ENCODE measurements at places on chromosomes 2 and 18.
A peak's percentile ranks its signal among the peaks of the same experiment; 100 is the strongest.

DNA sequence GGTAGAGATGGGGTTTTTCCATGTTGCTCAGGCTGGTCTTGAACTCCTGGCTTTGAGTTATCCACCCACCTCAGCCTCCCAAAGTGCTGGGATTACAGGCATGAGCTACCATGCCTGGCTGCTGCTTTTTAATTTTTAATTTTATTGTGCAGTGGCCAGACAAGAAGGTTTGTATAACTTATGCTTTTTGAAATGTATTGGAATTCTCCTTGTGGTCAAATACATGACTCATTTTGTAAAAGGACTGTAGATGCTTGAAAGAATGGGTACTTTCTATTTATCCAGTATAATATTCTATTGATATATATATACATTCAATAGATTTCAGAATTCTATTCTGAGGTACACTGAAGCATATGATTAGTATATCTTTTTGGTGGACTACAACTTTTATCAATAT lies 82.6 kb upstream of the ST3GAL5 start:
- DNase-seq = no peak

DNA sequence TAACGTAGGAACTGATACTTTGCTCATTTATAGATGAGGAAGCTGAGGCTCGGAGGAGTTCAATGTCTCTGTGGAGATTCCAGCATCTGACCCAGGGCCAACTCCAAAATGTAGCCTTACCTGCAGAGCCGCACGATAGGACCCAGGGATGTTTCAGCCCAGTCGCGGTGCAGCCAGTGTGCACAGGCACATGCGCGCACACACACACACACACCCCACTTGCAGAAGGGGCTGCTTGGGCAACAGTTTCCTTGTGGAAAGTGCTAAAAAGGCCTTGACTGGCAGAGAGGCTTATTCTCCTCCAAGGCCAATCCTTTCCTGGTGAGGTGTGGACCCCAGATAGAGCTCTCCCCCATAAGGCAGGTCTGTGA lies 101.7 kb downstream of the ZFP36L2 start:
- DNase-seq = peak; percentile 46

DNA sequence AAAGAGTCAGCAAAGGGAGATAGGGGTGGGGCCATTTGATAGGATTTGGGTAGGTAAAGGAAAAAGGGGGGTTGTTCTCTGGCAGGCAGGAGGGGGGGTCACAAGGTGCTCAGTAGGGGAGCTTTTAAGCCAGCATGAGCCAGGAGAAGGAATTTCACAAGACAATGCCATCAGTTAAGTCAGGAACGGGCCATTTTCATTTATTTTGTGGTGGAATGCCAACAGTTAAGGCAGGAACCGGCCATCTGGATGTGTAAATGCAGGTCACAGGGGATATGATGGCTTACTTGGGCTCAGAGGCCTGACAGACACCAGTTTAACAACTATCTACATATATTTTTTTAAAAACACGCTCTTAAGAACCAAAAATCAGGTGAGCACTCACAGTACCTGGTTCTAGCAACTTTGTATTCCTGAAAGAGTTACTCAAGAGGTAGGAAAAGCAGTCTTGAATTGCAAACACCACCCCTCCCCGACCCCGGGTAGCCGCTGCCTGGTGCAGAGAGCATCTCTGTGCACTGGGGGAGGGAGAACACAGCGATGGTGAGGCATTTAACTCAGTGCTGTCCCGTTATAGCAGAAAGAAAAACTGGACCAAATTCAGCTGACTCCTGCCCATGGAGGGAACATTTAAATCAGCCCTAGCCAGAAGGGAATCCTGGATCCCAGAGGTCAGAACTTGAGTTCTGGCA lies 414.5 kb upstream of the KLHL29 start:
- DNase-seq = no peak

- DNase-seq = no peak
Observed at GRCh38 chr2:107728586-107728985, 98.1 kb upstream of the RGPD4 start.

GRCh38 chr2:9681427-9681817 lies 50.6 kb upstream of the YWHAQ start:
- DNase-seq = no peak

DNA sequence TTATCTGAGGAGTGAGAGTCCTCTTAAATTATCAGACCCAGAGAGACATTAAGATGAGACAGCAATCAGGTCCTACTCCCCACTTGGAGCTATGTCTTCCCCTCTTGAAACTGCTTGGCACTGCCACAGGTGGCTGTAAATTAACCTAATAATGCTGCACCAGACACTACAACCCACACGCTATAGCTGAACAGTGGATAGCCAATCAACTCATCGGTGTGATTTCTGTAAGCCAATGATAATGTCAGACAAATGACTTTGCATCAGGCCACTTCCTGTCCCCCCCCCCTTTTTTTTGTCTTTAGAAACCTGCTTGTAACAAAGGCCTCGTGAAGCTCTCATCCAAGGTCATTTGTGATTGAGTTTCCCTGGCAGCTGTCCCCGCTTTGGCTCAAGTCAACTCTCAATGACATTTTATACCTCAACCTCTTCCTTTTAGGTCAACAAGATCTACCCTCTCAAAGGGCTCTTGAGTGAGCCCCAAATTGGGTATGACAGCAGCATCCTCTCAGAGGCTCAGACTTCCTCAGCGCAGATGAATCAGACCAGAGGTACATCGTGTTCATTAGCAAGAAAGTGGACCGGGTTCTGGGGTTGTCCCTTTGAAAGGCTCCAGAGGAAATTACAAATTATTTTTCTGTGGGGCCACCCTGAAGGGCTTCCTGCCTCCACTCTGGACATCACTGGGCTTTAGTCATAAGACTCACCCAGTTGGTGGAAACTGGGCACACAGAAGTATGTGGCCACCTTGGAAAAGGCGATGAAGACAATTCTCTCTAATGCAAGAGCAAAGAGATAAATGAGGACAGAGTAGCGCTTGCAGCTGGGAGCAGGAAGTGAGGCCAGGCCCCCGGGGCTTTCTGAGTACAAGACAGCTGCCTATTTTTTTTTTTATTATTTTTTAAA lies 73.6 kb downstream of the COPS8 start:
- DNase-seq = no peak

DNA sequence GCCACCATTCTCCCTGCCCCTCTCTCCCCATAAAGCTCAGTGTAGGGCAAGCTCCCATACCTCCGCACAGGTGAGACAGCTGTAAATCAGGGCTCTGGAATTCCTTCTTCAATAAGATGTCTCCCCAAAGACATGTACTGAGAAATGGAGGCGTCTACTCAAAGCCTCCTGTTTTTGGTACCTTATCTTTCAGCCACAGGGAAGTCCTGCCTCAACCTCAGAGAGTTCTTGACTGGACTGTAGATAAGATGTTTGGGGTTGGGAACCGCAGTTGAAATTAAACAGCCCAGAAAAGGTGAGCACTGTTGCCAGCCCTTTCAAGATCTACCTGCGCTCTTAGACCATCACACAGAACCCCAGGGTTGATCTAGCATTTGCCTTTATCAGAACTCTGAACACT lies 1.4 kb upstream of the GALNT14 start:
- no peak for DNase-seq

Measured in ecto neural progenitor cell (in vitro differentiated cells).